ENCODE measurements at places on chromosomes 5 and 9.

DNA sequence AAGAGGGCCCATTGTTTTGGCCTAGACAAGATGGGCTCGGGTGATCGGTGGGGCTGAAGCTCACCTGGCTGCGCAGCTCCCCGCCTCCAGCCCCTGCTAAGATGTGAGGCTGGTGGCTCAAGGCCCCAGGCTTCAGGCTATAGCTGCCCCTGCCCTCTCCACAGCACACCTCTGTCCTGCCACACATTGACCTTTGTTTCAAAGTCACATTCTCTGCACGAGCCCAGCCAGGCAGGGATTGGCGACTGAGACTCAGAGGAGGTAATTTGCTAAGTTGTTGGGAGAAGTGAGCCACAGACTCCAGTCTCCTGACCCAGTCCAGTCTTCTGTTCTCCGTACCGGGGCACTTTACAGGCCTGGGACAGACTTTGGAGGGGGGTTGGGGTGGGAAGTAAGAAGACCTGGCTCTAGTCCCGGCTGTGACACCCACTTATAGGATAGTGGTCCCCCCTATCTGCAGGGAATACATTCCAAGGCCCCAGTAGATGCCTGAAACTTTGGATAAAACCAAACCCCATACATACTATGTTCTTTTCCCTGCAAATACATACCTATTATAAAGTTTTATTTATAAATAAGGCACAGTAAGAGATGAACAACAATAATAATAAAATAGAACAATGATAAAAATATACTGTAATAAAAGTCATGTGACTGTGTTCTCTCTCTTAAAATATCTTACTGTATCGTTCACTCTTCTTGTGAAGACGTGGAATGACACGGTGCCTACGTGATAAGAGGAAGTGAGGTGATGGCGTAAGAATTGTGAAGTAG is 13.3 kb downstream of the PDGFRB start:
- no peak for DNase-seq

DNA sequence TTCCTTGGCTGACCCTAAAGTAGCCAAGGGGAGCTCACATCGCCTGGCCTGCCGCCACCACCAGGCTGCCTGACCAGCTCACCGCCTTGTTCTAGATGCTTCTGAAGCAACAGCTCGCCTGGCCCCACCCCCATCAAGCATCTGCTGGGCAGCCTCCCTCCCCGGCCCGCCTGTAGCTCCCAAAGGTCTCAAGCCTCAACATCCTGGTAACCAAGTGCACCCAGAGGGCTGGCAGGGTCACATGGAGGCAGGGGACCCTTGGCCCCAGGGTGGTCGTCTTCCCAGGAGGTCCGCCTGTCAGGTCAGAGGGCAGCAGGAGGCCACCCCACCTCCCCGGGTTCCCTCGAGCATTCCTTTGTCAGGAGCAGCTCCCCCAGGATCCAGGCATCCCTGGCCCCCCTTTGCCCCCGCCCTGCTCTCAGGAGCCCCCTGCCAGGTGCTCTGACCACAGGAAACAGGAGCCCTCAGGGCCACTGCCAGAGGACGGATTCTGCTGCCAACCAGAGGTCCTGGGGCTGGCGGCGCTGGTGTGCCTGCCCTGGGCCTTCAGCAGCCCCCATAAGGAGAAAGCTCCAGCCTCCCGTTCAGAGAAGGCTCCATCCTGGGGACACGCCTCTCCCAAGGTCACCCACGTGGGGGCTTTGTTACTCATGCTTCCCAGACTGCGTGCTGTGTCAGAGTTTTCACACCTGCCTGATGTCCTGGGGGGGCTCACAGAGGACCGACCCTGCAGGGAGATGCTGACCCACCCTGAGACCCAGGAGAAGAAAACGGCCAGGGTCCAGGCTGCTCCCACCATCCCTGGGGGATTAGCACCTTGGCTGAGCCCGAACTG is 3.5 kb upstream of the LRRC14B start:
- DNase-seq: no peak

GRCh38 chr5:139312075-139312474 is 18.5 kb downstream of the MATR3 start:
- DNase-seq: no peak

- DNase-seq: no peak
Observed at GRCh38 chr5:107127878-107128277, 542.9 kb downstream of the EFNA5 start.

GRCh38 chr5:149632311-149633251 is 51.3 kb downstream of the ARHGEF37 start:
- no peak for DNase-seq

DNA sequence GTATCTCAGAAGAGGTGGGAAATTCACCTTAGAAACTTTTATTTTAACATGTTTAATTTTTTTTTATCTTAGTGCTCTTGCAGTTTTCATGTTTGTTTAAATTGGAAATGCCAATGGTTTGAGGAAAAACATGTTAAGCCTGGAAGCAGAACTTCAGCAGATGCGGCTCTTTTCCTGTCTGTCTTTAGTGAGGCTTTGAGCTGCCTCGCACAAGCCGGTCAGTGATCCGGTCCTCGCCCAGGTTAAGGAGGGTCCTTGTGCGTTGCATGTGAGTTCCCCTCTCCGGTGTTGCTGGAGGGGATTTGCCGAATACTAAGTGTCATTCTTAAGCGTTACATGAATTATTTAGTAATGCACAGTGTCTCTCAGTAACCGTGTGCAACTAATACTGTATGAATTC is 9.4 kb upstream of the PLEKHG4B start:
- no peak for DNase-seq

Data from GM20000 (cell line).